ENCODE measurements at places on chromosomes 12 and 14. TPM values are rescaled to one million over a fixed set of nuclear protein-coding genes. Genes with fewer than 3 reads are reported as not detected.

- no peak for DNase-seq
Measured at GRCh38 chr12:22228022-22228875, 106.3 kb downstream of the ST8SIA1 start.

DNA sequence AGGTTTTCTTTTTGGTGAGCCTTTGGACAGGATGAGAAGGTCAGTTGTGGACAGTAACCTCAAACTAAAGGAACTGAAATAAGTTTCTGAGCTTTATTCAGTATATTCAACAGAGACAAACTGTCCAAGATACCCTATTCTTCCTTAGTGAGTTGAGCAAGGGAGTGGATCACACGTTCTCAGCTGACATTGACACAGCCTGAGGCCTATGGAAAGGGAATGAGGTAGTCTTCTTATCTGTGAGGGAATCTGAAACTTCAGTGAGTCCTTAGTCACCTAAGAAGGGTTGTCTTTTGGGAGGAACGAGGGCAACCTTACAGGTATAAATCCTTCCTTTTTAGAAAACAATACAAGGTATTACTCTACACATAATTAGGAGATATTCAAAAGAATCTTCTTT lies 5.0 kb upstream of the NUBPL start:
- DNase-seq, result no peak

DNA sequence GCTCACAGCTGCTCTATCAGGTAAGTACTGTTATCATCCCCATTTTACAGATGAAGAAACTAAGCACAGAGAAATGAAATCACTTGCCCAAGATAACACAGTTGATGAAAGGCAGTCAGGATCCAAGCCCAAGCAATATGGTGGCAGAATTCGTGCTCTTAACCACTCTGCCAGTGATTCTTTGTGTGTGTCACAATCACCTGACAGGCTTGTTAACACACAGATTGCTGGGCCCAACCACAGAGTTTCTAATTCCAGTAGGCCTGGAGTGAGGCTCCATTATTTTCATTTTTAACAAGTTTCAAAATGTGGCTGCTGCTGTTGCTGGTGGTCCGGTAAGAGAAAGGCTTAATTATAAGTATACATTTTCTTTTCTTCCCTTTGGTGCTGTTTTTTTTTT lies 134.2 kb downstream of the TGFB3 start:
- DNase-seq, result no peak

TAMALIN gene
- 51.6 TPM for polyA plus RNA-seq

BDKRB1 gene
- polyA plus RNA-seq, result 4.5 TPM

PRIMA1 gene
- 0.27 TPM for polyA plus RNA-seq

Measured in pancreas (tissue), 10 donors.